ENCODE measurements at places on chromosomes 3 and 15. TPM values are rescaled to one million over a fixed set of nuclear protein-coding genes. Genes with fewer than 3 reads are reported as not detected.
A peak's percentile ranks its signal among the peaks of the same experiment; 100 is the strongest.

The GUCA1C gene
- not detected for total RNA-seq

DNA sequence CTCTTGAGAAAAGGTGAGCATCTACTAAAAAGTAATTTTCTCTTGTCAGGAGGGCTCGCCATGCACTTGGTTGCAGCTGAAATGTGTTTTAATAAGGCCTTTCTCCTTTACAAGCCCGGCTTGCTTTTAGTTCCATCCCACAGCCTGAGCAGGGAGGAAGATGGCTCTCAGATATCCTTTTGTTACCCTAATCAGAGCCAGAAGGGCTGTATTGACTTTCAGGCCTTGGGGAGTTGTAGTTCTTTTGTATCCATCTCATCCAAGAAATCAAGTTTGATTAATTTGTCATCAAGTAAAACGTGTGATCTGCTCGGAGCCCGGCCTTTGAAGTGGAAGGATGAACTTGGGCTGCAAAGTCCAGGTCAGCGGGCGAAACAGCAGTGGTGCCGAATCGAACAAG is 52.9 kb downstream of the EIF4E3 start:
- no peak for DNase-seq

The LTK gene
- 0.51 TPM for total RNA-seq

DNA sequence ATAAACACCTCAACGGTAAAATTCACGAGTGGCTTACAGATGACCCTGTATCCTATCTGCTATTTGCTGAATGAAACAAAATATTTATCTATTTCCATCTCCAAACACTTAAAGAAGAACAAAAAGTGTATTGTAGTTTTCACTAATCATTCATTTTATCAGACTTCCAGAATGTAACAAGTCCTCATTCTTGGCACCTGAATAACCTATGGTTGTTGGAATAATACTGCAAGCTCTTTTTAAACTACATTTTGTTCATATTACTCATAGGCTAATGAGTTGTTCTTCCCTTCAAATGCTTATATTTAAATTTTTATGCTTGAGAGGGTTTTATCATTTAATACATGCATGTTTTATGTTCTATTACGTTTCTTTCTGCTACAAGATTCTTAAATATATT is 1434.1 kb downstream of the SI start:
- DNase-seq: no peak

- no peak for DNase-seq
These were observed 654.5 kb upstream of the CFAP20DC start for GRCh38 chr3:59704292-59704691.

DNA sequence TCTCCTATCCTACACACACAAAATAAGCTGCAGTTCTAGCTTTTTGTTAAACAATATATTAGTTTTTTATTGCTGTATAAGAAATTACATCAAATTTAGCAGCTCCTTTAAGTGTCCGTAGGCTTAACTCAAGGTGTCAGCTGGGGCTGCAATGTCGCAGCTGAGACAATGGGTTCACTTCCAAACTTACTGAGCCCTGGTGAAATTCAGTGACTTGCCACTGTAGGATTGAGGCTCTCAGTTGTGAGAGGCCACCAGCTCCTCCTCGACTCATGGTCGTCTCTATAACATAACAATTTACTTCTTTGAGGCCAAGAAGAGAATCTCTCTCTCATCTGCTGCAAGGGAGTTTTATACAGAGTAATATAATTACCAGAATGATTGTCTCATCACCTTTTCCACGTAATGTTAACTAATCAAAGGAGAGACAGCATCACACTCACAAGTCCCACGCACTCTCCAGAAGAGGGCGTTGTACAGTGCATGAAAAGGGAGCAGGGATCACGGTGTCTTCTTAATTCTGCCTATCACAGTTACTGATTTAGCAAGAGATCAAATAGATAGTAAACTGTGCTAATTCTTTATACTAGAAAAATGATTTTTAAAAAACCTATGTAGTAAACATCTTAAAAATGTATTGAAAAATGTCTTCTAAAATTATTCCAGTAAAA is 735.6 kb upstream of the GBE1 start:
- no peak for DNase-seq

DNA sequence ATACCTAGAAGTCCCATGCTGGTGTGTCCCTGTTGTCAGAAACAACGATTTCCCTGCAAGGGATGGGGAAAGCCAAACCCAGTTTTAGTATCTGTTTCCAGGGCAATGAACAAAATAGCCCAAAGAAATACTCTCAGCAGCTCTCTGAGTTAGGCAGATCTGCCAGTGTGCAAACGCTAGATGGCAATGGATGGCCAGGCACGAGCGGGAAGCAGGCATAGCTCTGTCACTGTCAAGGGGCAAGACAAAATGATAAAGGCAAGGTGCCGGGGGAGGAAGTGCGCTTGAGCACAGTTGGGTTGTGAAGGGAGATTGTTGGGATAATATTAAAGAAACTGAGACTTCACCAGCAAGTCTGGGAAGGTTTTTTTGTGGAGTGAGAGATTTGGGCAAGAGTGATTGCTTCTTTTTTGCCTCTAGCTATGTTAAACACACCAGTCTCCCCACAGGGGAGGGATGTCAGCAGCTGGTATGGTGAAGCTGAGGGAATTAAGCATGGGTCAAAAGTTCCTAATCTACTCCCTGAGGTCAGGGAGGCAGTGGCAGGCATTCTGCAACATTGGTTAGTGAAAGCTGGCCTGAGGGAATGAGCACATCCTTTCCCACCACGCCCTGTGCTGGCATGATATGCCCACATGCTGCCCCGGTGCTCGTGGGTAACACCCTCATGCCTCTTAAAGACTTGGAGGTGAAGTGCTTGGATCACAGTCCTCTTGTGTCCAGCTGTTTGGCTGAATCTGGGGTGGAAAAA is 117.5 kb downstream of the PDCD6IP start:
- no peak for DNase-seq

The GXYLT2 gene
- total RNA-seq: 25.8 TPM

DNA sequence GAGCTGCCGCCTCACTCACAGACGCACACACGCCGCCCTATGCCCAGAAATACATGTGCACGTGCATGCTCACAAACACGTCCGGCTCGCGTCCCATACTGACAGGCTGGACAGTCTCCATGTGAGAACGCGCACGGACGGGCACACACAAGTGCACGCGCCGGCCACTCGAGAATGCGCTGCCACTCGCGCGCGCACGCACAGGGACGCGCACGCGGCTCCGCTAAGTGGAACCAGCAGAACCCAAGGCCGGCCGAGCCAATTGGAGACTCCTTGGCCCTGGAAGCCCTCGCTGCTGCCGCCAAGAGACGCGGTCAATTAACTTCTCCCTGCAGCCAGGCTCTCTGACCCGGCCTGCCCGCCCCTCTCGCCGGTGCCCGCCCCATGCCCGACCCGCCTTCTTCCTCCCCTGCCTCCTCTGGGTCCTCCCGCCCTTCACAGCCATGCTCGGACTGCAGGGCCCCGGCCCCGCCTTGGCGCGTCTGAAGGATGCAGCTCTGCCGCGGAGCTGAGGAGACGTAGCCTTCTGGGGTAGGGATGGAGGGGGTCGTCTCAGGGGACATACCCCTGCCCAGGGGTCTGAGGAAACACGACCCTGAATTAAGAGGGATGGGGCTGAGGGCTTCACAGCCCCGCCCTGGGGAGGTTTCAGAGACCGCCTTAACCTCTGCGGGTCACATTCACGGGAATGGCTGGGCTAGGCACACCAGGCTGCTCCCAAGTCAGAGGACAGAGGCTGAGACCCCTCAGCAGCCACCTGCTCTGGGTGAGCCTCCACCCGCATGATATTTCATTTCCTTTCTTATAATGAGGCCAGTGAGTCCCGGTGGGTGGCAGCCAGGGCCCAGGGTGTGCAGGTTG is 15.0 kb downstream of the PTH1R start:
- DNase-seq: peak; percentile 83

The POPDC2 gene
- 1.4 TPM for total RNA-seq

DNA sequence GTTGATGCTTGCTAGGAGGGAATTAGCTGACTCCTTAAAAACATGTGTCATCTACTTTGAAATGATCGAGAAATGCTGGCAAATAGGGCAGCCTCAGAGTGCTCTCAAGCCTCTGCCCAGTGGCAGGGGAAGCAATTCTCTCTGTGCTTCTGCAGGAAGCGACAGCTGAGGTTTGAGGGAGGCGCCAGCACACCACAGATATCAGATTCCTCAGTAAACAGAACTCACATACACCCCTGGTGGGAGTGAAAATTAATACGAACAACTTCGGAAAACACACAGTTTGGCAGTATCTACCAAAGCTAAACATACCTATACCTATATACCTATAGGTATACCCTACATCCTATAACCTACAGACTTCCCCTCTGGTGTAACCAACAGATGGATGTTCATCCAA is 61.3 kb downstream of the NSMCE3 start:
- no peak for DNase-seq

DNA sequence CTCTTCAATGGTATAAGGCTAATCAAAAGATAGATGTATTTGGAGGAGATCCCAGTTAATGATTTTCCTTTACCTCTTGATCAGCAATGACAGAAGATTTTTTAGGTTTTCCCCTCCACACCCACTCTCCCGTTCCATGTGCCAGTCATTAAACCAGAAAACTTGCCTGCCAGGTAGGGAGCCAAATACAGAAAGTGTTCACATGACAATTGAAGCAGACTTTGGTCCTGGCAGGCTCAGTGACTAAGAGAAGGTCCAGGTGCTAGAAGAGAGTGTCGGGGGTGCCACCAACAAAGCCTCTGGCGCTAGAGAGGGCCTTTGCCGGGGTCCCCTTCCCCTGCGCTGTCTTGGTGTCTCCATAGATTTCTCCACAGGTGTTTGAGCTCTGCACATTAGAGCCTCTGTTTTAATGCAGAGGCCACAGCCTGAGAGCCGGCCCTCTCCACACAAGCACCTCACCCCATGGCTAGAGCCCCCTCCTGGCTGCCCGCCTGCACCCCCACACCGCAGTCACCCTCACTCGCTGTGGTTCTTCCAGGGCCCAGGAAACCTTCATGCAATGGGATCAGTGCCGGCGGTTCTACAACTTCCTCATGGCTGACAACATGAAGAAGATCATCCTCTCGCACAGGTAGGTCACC is 36.4 kb downstream of the RLBP1 start:
- no peak for DNase-seq

- DNase-seq: no peak
These were observed 10.5 kb downstream of the FILIP1L start for GRCh38 chr3:100103558-100104441.

GRCh38 chr15:38474155-38474757 is 20.3 kb downstream of the FAM98B start:
- no peak for DNase-seq

The USP8 gene
- 90.1 TPM for total RNA-seq

The HHLA2 gene
- 2.3 TPM for total RNA-seq

GRCh38 chr15:74317820-74318375 is 49.5 kb downstream of the CYP11A1 start:
- DNase-seq: no peak

DNA sequence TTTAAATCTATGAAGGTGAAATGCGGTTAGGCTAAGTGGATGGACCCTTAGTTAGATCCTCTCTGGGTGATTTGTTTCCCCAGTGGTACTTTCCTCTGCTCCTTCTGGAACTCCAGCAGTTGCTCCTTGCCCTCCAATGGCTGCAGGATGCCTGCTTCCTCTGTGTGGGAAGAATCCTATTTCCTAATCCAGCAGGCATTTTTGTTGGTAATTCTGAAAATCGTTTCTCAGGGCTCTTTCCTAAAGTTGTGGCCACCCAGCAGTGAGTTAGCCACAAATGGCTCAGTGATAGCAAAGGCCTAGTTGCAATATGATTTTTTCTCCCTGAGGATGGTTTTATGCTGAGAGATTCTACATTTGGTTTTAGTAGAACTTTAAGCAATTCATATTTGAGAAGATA is 332.3 kb upstream of the C2CD4B start:
- no peak for DNase-seq

DNA sequence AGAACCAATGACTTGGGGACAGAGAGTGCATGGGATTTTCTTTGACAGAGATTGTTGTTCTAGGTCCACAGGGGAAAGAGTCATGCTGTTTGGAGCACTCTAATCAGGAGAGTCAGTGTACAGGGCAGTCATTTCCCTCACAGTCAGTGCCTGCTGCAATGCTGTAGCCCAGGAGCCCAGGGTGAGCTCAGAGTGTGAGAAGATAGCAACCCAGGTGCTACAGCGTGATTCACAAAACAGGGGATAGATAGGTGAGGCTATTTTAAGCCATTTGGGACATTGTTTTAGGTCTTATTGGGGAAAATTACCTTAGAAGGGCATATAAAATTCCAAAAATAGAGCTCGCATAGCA is 37.3 kb downstream of the LNP1 start:
- no peak for DNase-seq

DNA sequence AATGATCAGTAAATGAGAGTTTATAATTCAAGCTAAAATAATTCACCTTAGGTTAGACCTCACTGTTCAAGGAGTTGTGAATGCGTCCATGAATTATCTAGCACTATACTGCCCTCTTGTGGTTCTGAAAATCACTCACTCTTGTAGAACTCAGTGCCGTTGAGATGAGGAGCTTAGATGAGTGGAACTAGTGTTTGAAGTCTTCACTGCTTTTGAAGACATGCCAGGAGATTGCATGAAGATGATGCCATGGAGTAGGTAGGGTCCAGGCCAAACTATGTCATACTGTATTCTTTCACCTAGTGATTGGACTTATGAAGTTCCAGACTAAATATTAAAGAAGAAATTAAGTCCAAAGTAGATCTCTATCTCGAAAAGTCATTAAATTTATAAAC is 28.8 kb downstream of the LYSMD4 start:
- no peak for DNase-seq

The TNFAIP8L3 gene
- 8.2 TPM for total RNA-seq

DNA sequence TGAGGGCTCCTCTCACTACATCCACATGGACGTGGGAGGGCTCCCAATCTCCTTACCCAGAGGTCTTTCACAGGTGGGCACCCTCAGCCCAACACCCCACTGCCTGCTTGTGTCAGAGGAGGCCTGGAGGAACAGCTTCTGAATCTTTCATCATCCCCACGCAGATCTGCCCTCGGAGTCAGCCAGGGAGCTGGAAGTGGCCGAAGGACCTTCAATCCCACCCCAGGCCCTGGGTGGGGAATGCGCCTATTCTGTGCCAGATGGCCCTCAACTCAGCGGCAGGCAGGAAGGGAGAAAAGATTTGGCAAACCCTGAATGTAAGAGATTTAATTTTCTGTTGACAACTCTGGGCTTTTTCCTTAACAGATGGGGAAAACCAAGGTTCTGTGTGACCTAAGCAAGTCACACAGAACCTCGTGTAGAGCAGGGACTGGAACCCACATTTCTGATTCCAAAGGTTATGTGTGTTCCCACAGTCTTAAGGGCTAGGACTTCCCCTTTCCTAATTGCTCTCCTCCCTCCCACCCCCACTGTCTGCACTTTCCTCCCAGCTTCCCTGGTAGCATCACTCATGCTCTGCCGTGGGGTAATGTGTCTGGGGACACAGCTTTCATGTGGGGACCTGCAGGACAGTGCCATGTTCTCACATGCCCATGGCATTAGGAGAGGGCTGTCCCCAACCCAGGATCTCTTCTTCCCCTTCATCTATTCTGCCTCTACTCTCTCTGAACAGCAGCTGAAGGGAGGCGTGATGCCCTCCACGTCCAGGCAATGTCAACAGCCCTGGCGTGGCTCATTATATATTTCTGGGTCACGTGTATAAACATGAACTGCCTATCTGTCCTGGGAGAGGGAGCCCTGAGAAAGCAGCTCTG is 98.1 kb downstream of the SEMA5B start:
- DNase-seq: no peak
